ENCODE measurements at places on chromosomes 2 and 18.

- no peak for DNase-seq
Observed at GRCh38 chr2:133955169-133955568, 298.7 kb upstream of the MGAT5 start.

DNA sequence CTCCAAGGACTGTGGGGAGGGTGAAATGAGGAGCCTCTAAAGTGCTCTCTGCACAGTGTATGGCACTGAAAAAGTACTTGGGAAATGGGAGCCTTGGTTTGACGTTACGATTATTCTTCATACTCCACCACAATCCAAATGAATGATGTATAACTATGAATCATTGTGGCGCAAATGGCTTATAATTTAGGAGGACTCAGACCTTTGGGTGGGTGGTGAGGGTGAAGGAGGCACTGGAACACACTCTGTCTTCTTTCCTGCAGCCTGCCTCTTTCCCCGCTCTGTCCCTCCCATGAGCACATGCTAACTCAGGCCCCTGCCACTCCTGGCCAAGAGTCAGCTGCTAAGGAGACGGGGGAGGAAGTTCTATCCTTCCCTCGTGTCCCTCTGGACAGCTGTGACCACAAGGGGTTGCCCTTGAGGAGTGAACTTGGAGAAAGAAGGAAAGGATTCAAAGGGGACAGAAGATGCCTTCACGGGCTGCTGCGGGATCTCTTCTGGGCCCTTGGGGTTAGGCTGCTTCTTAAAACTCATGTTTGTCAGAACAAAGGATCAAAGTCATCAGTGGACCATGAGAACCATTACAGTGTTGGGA lies 36.5 kb downstream of the POLR1A start:
- DNase-seq, result no peak

DNA sequence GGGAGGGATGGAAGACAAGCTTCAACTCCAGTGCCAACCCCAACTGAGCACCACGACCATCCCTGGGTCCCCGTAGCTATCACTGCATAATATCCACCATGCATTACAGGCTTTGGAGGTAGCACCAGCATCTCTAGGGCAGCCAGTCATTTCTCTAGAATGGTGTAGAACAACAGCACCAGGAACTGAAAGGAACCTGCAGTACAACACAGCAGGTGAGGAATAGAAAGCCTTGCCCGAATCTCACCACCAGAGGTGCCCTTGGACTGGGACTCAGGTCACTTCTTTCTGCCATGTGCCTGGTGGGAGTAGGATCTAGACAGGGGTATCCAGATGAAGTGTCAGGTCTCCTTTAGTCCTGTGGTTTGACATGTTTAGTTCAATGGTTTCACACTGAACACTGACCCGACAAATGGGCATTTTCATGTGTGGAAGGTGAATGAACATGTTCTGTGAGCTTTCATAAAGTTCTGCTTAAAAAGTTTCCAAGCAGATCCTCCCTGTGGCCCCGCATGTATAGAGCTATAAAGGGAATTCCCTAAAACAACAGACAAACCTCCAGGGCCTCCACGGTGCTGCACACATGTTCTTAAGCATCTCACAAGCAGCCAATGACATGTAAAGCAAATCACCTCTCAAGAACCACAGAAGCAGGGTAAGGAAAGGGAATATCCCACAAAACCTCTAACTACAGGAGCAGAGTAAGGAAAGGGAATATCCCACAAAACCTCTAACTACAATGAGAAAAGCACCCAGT lies 208.3 kb downstream of the AFF3 start:
- no peak for DNase-seq

DNA sequence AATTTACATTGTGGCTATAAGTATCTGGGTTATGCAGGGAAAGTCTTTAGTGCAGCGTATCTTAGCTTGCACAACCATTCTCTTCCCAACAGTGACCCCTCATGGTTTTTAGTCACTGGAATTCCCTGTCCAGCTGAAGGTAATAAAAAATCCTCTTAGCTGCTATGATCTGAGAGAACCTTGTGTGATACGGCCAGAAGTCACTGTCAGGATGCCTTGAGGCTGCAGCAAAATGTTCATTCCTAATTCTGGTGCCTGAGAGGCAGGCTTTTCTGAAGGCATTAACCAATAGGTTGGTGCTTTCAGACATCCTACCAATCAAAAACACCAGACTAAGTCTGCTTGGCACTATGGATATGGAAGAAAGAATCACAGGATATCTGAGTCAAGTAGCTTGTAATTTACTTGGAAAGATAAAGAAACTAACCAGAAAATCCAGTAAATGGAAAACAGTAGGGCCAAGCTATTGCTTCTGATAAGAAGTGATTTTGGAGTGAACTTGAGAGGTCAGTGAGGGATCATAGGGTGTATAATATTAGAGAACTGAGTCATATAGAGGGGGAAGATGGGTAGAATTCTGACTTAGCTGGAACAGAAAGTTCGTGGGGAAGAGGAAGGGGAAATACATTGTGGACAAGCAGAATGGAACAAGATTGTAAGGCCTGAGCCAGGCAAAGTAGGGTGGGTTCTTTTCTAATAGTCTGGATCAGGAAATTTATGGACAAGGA lies 89.0 kb upstream of the SLC14A2 start:
- DNase-seq, result no peak

DNA sequence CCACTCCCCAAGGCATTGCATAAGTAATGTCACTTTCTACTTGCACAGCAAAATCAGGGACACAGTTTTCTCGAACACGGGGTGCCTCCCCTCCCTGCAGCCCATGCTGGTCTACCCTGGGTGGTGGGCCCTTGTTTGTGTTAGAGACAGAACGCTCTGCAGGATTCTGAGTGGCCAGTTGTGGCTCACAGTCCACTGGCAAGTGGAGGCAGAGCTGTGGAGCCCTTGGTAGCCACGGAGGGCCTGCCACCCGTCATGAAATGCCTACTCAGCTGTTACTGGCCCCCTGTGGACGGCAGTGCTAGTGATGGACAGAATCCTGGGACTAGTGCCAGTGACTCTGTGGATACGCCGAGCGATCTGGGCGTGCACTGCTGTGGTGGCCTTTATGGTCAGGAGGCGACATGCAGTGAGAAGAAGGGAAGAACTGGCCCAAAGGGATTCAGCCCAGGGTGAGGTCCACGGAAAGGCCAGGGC lies 54.0 kb upstream of the TXNDC2 start:
- no peak for DNase-seq

GRCh38 chr2:169670215-169670651 lies 24.0 kb downstream of the CFAP210 start:
- no peak for DNase-seq

DNA sequence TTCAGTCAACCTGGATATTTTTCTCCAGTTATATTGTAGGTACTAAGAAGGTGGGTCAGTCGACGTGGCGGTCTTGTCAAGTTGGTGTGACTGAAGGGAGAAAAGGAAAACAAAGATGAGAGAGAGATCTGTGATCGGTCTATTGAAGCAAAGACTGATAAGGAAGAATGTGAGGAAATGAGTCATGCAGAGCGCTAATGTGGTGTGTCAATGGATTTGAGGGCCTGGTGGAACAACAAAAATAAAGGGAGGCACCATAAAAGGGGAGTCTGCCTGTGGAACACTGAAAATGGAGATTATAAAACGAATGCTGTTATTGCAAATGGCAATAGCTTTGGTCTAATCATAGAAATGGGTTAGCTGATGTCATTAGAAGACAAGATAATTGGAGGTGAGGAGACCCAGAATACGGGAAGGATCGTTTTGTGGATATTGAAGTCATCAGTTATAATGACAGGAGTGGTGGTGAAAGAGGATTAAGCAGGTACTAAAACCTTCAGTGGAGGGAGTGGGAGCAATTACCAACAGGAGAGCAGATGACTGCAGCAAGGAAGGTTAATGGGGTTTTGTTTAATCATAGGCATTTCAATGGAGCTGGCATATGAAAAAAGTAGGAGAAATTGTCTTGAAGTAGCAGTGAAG lies 599.1 kb upstream of the FSHR start:
- no peak for DNase-seq

- DNase-seq, result no peak
Observed at GRCh38 chr2:172181840-172182239, 79.1 kb upstream of the DLX2 start.

All from activated CD4-positive, alpha-beta T cell treated with anti-CD3 and anti-CD28 coated beads for 24 hours (primary cell).